T-helper 17 cell (primary cell): ENCODE measurements at places on chromosomes 4 and X. TPM values are rescaled to one million over a fixed set of nuclear protein-coding genes. Genes with fewer than 3 reads are reported as not detected.

- no peak for DNase-seq
Observed at GRCh38 chrX:65745992-65746391, 78.5 kb downstream of the MSN start.

DNA sequence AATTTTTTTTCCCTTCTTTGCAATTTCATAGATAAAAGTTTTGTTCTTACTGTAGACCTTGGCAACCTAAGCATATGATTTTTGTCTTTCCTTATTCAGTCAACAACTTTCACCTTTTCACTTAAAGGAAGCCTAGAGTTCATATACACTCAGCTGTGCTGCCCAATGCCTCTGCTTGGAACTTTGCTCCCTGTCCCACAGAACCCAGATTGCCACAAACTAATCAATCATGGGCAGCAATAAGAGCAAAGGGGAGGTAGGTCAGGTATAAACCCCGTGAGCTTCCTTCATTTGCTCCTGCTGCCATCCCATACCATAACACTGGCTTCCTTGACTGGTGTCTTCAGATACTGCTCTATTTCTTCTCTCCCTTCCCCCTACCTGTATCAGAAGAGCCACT is 51.0 kb upstream of the BEND2 start:
- DNase-seq, result no peak

- DNase-seq, result no peak
Observed at GRCh38 chrX:148854306-148854705, 353.9 kb downstream of the AFF2 start.

GRCh38 chrX:275967-276580 is 5.1 kb upstream of the PLCXD1 start:
- DNase-seq, result peak; percentile 43

- DNase-seq, result no peak
Observed at GRCh38 chr4:25654971-25655963, at the start of gene SLC34A2. SLC34A2 (plus strand) TSS chr4:25655851; CDS start chr4:25662501, 6,650 bp downstream.

The SPOCK3 gene
- total RNA-seq, result not detected

The FGF13 gene
- not detected for total RNA-seq

GRCh38 chr4:31059753-31060522 is 339.8 kb downstream of the PCDH7 start:
- DNase-seq, result no peak

GRCh38 chr4:178090640-178091411 is 648.6 kb upstream of the AGA start:
- no peak for DNase-seq
